Activated naive CD4-positive, alpha-beta T cell treated with anti-CD3 and anti-CD28 coated beads for 36 hours (primary cell): ENCODE measurements at places on chromosomes 3 and 15. TPM values are rescaled to one million over a fixed set of nuclear protein-coding genes. Genes with fewer than 3 reads are reported as not detected.

DNA sequence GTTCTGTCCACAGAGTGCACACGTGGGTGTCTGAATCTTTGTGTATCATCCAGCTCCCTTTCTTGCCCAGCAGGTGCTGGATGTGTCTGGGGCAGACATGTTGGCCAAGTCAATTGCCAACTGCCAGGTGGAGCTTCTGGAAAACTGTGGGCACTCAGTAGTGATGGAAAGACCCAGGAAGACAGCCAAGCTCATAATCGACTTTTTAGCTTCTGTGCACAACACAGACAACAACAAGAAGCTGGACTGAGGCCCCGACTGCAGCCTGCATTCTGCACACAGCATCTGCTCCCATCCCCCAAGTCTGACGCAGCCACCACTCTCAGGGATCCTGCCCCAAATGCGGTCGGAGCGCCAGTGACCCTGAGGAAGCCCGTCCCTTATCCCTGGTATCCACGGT lies 12.5 kb upstream of the RPP14 start:
- DNase-seq, result no peak

DNA sequence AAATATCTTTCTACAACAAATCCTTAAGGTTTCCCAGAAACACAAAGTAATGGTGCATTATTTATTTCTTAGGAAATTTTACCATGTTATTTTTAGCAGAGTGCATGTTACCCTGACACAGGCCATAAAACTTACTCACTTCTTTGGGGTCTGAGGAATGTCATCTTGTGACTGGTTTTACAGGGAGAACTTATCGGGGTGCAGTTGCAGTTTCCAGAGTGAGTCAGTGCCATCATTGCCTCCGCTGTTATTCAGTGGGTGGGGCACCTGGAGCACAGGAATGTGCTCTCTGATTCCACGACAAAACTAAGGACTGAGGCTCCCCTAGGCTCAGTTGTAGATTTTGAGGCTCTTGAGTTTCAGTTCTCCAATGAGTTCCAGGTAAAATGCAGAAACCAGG lies 11.1 kb upstream of the GREM1 start:
- DNase-seq, result no peak

GRCh38 chr3:64213962-64214379 lies 11.3 kb downstream of the PRICKLE2 start:
- DNase-seq, result no peak

DNA sequence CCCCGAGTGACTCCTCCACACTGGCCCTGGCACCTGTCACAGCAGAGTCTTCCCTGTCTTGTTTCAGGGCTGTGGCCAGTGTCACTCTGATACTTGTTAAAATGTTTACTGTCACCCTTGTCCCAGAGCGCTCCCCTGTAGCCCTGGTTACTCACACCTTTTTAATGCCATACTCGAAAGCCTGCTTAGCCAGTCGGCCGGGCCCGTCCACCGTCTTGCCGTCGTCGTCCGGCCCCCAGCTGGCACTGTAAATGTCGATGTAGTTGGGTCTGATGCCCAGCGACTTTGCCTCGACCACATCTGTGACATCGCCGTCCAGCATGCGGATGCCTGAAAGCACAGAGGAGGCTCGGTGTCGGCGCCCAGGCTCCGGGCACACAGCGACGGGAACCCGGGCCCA lies 91.3 kb downstream of the PCSK6 start:
- no peak for DNase-seq

DNA sequence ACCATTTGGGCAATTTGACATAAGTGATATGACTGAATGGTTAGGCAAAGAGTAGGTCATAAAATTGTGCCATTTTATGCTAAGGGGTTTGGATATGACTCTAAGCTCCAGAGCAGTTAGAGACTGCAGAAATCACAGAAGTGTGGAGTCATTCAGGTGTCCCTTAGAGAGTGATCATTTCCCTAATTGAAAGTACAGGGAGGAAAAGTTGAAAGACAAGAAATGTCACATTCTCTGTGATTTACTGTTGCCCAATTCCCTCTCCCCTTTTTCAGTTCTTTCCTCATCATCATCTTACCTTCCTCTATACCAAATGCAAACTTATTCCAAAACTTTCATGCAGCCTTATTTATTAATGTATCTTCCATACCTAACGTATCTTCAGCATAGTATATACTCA lies 2.7 kb upstream of the GOLGB1 start:
- no peak for DNase-seq

DNA sequence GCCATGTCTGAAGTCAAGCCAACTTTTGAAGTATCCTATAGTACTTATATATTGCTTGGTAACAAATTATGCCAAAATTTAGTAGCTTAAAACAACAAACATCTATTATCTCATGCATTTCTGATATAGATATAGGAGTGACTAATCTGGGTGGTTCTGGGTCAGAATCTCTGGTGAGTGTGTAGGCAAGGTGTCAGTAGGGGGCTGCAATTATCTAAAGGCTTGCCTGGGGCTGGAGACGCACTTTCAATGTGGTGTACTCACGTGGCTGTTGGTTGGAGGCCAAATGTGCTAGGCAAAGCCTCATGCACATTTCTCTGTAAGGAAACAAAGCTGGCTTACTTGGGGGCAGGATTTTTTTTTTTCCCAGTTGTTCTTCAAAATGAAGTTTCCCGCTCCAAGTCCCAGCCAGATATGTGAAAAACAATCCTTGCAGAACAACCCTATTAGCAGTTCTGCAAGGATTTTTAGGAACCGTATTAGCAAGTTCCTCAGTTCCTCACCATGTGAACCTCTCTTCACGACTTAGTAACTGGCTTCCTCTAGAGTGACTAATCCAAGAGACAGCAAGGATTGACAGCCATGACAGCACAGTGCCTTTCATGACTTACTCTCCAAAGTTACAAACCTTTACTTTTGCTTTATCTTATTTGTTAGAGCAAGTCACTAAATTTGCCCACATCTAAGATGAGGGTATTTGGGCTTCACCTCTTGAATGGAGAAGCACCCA lies 25.8 kb downstream of the GREM1 start:
- DNase-seq, result no peak

- DNase-seq, result no peak
Measured at GRCh38 chr15:62758952-62759349, 283.6 kb upstream of the TPM1 start.

DNA sequence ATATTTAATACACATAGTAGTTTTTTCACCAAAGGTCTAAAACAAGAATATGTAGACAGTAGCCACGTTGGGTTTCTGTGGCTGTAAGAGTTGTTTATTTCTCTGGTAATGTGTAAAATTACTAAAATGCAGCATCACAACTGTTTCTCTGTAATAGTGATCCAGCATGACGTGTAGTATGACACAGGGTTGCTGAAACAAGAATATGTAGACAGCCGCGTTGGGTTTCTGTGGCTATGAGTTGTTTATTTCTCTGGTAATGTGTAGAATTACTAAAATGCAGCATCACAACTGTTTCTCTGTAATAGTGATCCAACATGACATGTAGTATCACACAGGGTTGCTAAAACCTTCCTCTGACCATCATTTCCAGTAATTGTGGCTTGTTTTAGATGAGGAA lies 153.6 kb upstream of the ZNF717 start:
- no peak for DNase-seq

GRCh38 chr15:80789296-80789695 lies 10.1 kb downstream of the CEMIP start:
- DNase-seq, result no peak

GRCh38 chr15:90790057-90790456 lies 72.9 kb downstream of the BLM start:
- DNase-seq, result no peak

DNA sequence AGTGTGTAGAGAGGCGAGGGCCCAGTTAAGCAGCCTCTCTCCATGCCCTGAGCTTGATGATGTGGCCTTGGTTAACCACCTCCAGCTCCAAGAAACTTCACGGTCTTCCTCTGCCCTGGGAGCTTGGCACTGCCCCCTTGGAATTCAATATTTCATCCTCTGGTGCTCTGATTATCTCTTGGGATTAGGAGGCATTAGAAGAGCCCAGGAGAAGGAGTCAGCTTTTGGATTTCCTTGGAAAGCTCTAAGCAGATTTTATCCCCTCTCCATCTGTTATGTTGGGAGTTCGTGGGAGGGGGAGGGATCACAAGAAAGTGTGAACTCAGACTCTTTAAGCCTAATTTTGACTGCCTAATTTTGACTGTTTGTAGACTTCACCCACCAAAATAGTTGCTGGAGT lies 132.7 kb upstream of the AGBL1 start:
- DNase-seq, result no peak

DNA sequence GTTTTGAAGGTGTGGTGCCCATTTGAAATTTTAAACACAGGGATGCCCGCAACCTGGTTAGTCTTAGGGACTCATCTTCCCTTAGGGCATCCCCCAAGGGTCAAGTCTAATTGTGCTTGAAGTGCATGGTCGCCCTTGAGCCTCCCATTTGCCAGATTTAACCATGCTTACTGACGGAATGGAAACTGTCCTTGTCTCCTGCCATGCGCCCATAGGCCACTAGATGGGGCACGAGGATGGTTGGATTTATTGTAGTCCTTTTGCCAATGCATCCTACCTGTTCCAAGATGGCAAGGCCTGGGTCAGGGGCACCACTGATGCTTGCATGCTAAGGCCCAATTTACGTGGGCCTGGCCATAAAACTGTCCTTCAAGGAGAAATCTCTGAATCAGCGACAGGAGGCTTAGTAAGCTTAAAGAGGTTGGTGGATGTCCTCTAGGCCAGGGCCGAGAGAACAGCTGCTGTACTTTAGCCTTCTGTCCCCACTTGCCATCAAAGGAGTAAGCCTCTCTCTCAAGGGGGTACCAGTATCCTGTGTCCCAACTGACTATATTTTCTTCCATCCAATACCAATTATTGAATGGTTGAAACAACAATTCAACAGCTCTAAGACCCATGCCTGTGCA lies 355.4 kb downstream of the OTOL1 start:
- DNase-seq, result peak; percentile 49

- no peak for DNase-seq
Measured at GRCh38 chr3:143090486-143090885, 29.1 kb upstream of the CHST2 start.

- no peak for DNase-seq
Measured at GRCh38 chr15:86488046-86488445, 408.4 kb downstream of the AGBL1 start.

- DNase-seq, result no peak
Measured at GRCh38 chr3:106345353-106346027, 476.7 kb upstream of the CBLB start.

DNA sequence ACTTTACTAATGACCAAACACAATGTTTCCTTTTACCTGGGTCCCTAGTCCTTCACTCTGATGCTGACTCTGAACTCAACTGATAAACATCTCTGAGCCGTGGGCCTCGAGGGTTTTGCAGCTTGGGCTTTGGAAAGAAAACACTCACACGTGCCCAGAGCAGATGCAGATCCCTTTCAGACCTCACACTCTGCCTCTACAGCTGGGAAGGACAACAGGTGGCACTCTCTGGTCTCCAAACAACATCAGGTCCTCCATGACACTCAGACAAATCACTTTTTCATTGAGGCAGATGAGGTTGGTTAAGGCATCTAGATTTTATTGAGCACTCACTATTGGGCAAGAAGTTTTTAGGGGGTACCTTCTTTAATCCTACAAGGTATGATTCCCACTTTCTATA lies 64.7 kb upstream of the NTRK3 start:
- no peak for DNase-seq

The PPM1L gene
- 2.1 TPM for total RNA-seq

The HRG gene
- not detected for total RNA-seq

The LYSMD2 gene
- total RNA-seq, result 16.8 TPM

The CRTC3 gene
- 40.6 TPM for total RNA-seq

The TTLL13 gene
- total RNA-seq, result 0.15 TPM

The MAGI1 gene
- not detected for total RNA-seq

The CCR2 gene
- total RNA-seq, result not detected
